Gastroesophageal sphincter (tissue), 4 donors: ENCODE measurements at places on chromosomes 16 and 17. TPM values are rescaled to one million over a fixed set of nuclear protein-coding genes. Genes with fewer than 3 reads are reported as not detected.

- no peak for ATAC-seq
Observed at GRCh38 chr17:17749025-17749772, 67.9 kb downstream of the RAI1 start.

DNA sequence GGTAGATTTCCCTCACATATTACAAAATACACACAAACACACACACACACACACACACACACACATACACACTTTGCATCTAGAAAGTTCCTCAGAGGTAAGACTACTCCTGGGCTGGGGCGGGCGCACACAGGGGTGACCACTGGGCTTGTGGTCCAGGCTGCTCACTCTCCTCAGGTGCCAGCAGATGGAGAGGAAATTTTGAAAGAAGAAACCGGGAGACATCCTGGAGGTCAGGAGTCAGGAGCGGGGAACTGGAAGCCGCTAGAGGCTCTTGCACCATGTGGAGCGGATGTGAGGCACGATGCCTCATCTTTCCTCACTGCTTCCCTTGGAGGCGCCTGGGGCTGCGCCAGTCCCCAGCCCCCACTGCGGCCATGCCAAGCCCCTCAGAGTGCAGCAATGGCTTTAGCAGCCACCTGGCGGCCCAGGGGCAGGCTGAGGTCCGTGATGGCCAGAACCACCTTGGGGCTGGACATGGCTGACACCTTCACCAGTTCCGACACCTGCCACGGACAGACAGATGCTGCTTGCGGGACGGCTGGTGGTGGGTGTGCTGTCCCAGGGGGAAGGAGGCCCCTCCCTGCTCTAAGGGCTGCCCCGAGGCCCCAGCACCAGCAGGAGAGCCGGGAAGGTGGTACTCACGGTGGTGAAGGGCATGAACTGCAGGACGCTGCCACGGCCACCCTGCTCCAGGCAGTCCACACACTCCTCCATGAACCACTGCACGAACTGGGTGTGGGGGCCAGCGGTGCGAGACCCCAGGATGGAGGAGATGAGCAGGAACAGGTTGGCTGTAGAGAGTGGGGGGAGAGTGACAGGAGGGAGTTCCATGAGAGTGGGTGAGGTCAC lies 4.1 kb downstream of the CSF3 start:
- ATAC-seq, result peak; percentile 50

- no peak for ATAC-seq
Observed at GRCh38 chr17:35423761-35424160, 8.5 kb downstream of the SLFN12 start.

DNA sequence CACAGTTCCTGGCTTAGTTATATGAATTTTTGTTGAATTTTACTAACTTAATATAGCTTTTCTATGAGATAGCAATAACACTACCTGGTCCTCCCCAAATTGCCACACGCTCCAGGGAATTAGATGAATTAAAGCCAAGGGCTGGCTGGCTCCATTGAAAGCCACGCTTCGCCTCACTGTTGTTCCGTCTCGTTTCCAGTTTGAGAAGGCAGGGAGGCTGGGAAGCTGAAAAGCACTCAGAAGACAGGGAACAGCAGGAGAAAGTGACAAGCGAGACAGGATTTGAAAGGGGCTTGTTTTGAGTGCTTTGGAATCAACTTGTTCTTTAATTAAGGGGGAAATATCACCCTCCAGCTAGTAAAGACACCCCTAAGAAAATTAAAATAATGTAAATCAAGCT lies 425.3 kb downstream of the CA10 start:
- ATAC-seq, result no peak

DNA sequence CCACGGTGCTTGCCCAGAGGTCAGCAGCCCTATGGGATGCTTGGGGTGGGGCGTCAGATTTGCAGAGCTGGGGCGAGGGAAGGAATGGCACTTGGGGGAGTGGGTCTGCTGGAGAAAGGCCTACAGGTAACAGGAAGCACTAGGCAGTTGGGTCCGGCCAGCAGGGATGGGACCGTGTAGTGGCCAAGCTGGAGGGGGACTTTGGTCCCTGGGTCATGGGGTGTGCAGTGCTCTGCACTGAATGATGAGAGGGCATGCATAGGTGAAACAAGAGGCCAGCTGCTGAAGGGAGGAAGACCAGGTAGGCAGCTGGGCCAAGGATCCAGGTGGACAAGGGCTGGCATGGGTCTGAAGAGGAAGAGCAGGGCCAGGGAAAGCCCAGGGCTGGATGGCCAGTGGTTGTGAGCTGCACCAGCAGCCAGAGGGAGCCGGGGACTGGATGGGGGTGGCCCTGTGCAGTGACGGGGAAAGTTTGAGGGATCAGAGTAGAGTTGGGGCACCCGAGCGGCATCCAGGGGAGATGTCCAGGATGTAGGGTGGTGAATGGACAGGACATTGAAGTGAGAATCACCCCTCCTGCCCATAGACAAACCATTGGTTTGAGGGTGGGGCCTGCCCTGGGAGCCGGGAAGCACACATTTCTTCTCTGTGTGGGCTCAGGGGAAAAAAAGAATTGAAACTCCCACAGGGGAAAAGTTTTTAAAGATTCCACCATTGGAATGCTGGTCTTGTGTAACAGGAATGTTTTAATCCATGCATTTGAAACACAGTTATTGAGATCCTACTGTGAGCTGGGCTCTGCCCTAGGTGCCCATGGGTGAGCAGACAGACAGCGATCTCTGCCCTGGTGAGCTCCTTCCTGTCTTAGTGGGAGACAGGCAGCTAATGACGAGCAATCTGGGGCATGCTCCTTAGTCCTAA lies 25.1 kb downstream of the RAI1 start:
- ATAC-seq, result no peak

GRCh38 chr16:56450275-56450985 lies 702 bp downstream of the NUDT21 start:
- ATAC-seq, result no peak

- no peak for ATAC-seq
Observed at GRCh38 chr17:27808628-27809027, 8.3 kb upstream of the NOS2 start.

- peak; percentile 54 for ATAC-seq
Observed at GRCh38 chr16:70438585-70438968, 323 bp downstream of the ST3GAL2 start.

DNA sequence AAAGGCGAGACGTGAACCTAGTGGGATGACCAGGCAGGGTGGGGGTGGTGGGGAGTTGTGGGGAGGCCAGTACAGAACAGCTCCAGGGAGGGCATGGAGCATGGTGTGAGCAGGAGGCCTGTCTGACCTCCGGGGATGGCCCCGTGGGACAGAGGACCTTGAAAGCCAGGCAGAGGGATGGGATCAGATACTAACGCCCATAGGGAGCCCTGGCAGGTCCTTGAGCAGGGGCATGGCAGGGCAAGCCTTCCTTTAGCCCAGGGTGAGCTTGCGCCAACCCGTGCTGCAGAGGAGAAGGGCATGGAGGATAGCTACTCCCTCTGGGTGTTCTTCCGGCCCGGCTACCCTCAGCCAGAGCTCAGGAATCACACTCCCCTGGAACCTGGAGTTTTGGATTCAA lies 35.3 kb downstream of the TMEM235 start:
- ATAC-seq, result no peak

- ATAC-seq, result peak; percentile 97
Observed at GRCh38 chr16:30805370-30806169, 18.6 kb upstream of the ZNF629 start.

GRCh38 chr17:7587420-7588151 lies 2.3 kb downstream of the SOX15 start:
- no peak for ATAC-seq

DNA sequence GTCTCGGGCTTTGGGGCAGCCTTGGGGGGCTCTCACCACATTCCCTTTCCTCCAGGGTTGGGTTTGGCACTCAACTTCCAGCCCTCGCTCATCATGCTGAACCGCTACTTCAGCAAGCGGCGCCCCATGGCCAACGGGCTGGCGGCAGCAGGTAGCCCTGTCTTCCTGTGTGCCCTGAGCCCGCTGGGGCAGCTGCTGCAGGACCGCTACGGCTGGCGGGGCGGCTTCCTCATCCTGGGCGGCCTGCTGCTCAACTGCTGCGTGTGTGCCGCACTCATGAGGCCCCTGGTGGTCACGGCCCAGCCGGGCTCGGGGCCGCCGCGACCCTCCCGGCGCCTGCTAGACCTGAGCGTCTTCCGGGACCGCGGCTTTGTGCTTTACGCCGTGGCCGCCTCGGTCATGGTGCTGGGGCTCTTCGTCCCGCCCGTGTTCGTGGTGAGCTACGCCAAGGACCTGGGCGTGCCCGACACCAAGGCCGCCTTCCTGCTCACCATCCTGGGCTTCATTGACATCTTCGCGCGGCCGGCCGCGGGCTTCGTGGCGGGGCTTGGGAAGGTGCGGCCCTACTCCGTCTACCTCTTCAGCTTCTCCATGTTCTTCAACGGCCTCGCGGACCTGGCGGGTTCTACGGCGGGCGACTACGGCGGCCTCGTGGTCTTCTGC lies 8.4 kb downstream of the SLC16A3 start:
- no peak for ATAC-seq

DNA sequence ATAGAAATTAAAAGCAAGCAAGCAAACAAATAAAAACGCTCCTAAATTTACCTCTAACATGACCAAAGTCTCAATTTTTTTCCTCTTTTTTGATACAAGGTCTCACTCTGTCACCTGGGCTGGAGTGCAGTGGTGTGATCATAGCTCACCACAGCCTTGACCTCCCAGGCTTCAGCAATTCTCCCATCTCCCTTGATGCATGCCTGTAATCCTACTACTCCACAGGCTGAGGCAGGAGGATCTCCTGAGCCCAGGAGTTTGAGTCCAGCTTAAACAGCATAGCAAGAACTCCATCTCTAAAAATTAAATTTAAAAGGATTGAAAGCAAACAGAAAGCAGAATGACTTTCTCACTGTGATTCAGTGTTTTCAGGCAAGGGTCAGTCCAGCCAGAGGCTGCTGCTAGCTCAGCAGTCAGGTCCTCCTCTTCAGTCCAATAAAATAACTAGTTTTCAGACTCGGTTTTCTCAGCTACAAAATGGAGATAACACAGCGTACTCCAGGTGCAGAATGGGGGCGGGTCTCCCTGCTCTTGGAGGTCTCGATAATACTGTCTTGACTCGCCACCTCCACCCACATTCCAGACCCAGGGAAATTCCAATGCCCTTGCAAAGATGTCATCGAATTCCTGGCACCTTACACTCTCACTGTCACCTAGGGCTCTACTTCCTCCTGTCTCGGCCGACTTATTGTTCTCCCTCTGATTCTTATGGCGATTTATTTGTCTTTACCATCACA lies 20.7 kb upstream of the MRTFB start:
- no peak for ATAC-seq

DNA sequence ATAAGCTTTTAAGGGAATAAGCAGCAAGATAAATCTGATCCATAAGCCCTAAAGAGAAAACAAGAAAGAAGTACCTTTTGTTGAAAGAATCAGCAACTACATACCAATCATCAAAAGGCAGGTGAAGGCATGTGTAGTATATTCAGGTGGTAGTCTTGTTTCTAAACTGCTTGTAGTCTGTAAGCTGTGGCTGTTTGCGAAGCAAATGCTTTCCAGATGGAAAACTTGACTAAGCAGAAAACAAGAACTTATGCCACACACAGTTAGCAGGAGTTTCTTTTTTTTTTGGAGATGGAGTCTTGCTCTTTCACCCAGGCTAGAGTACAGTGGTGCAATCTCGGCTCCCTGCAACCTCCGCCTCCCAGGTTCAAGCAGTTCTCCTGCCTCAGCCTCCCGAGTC lies 5.7 kb downstream of the CBX1 start:
- no peak for ATAC-seq

GRCh38 chr17:80035687-80035936 lies at the start of gene TBC1D16:
Gene TBC1D16, minus strand, starts transcription at chr17:80035872. Its CDS starts 22,325 bp downstream, at chr17:80013547.
- ATAC-seq, result no peak

GRCh38 chr16:80175011-80175410 lies 365.8 kb upstream of the DYNLRB2 start:
- no peak for ATAC-seq

DNA sequence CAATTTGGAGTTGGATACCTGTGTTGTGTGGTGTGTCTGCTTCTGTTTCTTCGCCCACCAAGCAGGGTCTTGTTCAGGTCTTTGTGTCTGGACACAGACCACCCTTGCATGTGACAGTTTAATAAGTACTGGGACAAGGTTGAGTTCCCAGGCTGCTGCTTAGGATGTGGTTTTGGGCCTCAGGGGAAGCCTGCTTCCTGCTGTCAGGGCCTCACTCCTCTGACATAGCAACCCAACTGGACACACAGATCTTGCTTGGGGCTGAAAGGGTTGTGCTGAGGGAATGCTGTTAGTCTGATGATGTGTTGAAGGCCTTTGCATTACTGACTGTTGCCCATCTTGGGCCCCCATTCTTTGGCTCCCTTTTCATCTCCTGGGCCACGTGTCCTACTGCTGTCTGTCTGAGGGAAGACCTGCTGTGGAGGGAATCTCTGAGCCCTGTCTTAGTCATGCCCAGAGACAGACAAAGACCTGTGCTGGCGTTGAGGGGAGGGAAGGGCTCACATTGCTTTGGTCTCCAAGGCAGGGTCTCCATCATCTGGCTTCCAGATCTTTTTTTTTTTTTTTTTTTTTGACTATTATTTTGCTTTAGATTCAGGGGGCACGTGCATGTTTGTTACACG lies 4.7 kb upstream of the TGFB1I1 start:
- ATAC-seq, result no peak

GRCh38 chr16:10868596-10869469 lies 8.2 kb upstream of the CIITA start:
- ATAC-seq, result peak; percentile 58

Gene SLFN12
- 7.9 TPM for total RNA-seq

Gene SULT1A1
- 8.0 TPM for total RNA-seq

Gene CDH13
- total RNA-seq, result 9.2 TPM

Gene TMC8
- 1.7 TPM for total RNA-seq

Gene SPEM2
- not detected for total RNA-seq

Gene SCGB1C2
- total RNA-seq, result not detected

Gene CDH1
- total RNA-seq, result 0.15 TPM

Gene TEKT5
- not detected for total RNA-seq
